RPMI7951 (cell line): ENCODE measurements at places on chromosomes 2 and 18. TPM values are rescaled to one million over a fixed set of nuclear protein-coding genes. Genes with fewer than 3 reads are reported as not detected.
A peak's percentile ranks its signal among the peaks of the same experiment; 100 is the strongest.

DNA sequence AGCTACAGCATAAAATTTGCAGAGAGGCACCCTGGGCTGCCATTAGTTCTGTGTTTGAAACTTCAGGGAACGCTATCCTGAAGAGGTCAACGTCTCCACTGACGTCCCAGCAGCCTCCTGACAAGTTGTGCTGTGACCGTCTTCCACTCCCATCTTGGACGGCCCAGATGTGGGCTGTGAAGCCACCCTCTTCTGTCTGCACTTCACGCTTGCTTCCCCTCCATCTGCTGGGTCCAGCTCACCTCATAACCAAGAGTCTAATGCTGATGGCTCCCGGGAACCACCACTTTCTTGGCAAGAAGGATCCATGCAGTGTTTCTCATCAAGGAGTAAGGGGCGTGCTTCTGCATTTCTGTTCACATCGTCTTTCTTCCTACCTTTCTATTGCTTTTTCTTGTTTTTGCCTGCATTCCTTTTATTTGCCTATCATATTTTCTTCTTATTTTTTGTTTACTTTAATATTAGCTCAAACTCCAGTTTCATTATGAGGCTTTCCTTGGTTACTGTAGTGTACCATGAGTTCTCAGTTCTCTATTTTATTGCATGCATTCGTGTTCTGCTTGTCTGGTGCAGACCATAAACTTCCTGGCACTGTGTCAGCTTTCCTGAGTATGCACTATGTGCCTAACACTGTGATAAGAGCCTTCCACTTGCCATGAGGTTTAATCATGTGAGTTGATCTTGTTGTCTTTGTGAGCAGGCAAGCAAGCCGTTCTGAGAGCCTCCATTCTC lies 631.8 kb upstream of the RAB6C start:
- no peak for DNase-seq

GRCh38 chr2:49177194-49177593 lies 22.9 kb upstream of the FSHR start:
- no peak for DNase-seq

DNA sequence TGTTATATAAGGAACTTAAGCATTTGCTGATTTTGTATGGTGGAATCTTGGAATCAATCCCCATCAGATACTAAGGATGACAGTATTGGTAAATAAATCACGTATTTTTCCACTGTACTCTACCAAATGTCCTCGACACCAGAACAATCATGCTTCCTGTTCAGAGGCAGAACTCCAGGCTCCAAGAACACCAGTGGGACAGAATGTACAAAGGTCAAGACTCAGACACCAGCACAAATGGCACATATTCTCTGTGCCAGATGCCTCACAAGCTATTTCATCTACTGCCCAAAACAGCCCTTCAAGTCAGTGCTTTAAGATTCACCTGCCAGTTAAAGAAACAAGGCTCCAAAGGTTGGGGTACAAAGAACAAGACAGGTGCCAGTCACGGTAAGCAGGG lies 420.5 kb downstream of the STK39 start:
- DNase-seq = no peak

DNA sequence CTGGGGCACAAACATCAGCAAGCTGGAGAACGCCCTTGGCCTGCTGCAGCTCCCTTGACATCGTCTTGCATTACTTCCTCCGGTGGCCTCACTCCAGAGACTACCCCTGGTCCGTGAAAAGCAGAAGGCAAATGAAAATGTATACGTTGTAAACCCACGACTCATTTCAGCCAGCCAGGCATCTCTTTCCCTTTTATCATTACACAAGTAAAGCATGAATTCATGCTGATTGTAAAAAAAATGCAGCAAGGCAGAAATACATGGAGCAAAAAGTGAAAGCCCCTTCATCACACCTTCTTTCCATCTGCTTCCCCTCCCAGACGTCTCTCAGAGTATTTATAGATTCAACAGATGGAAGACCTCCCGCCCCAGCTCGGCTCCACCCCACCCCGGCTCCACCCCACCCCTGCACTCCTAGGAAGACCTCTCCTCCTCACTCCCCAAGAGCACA lies 41.6 kb upstream of the RALBP1 start:
- no peak for DNase-seq

DNA sequence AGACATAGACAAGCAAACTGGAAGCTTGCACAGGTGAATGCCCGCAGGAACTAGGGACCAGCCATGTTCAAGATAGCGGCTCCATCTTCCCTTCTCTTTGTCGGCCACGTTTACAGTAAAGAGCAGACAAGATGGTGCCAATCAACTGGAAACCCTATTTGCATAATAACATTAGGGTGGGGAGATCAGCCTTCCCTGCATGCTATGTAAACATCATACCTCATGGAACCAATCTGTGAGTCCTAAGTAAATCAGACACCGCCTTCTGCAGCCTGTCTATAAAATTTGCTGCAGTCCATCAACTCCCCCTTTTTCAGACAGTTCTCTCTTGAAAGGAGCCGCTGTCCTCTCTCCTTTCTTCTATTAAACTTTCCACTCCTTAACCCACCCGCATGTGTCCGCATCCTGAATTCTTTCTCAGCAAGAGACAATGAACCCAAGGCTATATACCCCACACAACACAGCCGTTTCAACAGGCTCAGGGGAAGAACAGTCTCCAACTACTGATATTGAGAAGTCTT lies 384.4 kb downstream of the EIPR1 start:
- no peak for DNase-seq

Gene SESTD1
- total RNA-seq = 9.6 and 15.0 TPM in 2 replicates

Gene MPP4
- total RNA-seq = 24.3 and 27.2 TPM in 2 replicates

GRCh38 chr2:99414566-99414965 lies 75.3 kb downstream of the REV1 start:
- no peak for DNase-seq

DNA sequence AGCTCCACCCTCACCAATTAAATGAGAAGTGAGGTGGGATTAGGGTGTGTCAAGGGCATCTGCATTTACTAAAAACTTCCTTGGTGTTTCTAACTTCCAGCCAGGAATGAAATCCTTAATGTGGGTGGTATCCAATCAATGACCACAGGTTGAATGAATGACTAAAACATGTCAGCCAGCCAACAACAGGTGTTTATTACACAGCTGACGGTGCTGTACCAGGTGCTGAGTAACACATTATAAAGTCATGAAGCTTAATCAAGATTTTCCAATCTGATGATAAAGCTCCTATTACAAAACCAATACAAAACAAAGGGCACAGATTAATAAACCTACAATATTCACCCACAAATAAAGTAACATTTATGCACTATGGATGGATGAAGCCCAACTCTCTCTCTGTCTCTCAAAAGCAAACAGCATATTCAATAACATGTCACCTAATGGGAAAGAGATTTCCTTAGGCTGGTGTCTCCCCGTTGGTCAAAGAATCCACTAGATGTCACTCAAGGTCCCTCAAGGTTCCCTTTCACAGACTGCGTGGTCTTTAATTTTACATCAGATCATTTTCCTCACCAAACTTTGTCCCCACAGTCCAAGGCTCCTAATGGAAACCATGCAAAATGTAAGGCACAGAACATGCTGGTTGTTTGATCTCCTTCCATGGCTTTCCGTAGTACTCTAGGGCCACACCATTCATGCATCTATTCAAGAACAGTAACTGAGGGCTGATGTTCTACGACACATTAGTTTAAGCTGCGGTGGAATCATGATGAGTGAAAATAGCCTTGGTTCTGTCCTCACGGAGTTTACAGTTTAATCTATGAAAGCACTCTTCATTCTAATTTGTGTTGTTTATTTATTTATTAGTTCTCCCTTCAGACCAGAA lies 6.4 kb upstream of the PTPN4 start:
- DNase-seq = peak; percentile 50

Gene HOXD10
- total RNA-seq = not detected in 2 replicates

DNA sequence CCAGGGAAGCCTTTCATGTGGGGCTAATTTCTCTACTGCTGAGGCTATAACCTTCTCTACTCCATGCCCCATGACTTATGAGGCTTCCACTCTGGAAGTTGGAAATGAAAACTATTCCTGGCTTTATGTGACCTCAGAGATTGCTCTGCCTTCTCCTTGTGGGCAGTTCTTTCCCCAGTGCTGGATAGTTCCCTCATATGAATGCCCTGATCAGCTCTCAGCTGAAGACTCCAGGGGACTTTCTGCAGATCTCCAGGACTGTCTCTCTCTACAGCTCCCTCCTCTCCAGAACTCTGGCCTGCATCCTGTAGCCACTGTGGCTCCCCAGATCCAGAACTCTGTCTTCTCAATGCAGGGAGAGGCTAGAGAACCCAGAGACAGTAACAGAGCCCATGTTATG lies 235.1 kb downstream of the SEPTIN10 start:
- DNase-seq = no peak

DNA sequence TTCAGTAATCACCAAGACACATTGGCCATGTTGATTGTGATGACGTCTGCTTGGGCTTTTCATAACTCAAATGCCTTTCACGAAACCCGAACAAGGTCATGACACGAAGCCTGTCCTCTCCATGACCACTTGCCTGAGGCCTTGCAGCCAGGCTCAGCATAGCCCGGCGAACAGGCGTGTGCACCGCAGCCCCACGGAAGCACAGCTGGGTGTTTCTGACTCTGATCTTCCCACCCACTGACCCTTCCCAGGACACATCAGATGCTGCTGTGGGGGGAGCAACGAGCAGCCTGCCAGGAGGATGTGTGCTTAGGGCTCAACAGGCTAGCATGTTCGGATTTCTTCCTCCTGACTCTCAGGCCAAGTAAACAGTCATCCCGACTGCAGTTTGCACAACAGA lies 369.4 kb upstream of the SALL3 start:
- DNase-seq = no peak

- DNase-seq = no peak
These were observed 537.9 kb downstream of the EPHA4 start for GRCh38 chr2:221034026-221034701.

DNA sequence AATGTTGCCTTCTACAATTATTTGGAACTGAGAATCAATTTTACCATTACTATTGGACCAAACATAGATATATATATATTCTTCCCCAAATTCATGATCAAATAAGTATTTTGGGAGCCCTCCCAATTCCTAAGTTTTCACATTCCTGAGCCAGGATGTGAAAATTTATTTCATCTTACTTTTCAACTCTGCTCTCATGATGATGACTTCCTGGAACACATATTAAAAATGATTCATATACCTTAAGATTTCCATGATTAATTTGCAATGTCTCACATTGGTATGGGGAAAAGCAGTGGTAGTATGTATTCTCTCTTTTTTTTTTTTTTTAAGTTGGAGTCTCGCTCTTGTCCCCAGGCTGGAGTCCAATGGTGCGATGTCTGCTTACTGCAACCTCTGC lies 596.1 kb upstream of the ZEB2 start:
- no peak for DNase-seq

DNA sequence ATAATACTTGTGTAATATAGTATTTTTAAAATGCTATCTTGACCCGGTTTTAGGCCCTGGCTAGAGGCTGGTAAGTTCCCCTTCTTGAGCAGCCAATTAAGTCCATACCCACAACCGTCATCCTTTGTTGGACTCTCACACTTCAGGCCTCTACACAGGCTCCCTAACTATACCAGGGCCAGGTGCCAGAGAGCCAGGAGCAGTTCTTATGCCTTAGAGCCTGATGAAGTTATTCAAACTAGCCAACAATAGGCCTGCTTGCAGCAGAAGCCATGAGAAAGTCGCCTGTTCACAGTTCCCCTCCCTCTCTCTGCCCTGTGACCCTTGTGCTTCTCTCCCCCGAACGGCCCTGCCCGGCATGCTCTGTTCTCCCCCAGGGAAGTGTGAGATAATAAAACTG lies 454.2 kb upstream of the KLHL29 start:
- no peak for DNase-seq

DNA sequence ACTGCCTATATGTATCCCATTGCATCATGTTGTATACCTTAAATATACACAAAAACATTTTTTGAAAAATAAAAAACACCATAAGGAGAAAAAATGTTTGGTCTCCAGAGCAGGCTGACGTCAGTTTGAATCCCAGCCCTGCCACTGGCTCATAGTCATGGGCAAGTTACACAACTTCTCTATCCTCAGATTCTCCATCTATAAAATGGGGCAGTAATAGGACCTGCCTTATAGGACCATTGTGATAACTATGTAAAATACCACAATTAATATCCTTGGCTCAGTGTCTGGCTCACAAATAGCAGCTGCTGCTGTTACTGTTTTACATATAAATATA lies 135.6 kb downstream of the SMAD7 start:
- no peak for DNase-seq
